ENCODE measurements at places on chromosomes 16 and 17.

GRCh38 chr17:61458421-61459141, 6.4 kb downstream of the TBX4 start:
- no peak for DNase-seq

GRCh38 chr16:80319181-80319580, 221.6 kb upstream of the DYNLRB2 start:
- no peak for DNase-seq

DNA sequence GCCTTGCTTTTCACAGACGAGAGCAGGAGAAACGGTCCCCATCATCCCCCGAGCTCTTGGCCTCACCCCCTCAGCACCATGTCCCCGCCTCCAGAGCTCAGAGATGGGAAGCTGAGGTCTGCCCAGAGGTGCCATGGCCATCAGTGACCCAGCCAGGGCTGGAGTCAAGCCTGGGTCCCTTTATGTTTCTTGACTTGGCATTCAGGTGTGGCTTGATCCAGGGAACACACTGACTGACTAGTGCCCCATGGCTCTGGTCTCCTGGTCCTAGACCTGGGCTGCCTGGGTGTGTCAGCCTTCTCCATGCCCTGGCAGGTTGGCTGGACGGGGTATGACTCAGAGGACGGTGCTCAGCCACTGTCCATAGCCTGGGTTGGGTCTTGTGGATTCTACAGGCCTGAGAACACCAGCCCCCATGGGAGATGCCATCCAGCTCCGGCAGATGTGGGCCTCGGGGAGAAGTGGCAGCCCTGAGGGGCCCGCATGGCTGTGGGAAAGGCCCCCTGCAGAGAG, 54.2 kb downstream of the ZFPM1 start:
- DNase-seq, result no peak

- DNase-seq, result no peak
These were observed 38.4 kb upstream of the INTS2 start for GRCh38 chr17:61966191-61966590.

DNA sequence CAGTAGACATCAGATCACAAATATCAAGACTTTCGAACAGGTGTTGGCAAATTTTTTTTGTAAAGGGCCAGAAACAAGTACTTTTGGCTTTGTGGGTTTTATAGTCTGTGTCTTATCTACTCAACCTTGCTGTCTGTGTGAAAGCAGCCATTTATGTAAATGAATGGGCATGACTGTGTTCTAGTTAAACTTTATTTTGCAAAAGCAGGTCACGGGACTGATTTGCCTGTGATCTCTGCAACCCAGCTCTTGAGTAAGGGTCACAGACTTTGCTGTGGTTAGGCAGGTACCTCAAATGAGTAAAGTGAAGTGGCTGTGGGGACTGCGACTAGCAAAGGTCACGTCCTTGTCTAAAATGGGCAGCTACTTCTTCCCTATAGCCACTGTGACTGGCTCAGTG, 136.5 kb downstream of the FTO start:
- no peak for DNase-seq

GRCh38 chr16:78593352-78593751, 493.9 kb downstream of the WWOX start:
- DNase-seq, result no peak

GRCh38 chr16:53159781-53160436, 105.1 kb downstream of the CHD9 start:
- peak; percentile 29 for DNase-seq

- no peak for DNase-seq
These were observed 47.1 kb downstream of the EPN2 start for GRCh38 chr17:19284005-19284959.

DNA sequence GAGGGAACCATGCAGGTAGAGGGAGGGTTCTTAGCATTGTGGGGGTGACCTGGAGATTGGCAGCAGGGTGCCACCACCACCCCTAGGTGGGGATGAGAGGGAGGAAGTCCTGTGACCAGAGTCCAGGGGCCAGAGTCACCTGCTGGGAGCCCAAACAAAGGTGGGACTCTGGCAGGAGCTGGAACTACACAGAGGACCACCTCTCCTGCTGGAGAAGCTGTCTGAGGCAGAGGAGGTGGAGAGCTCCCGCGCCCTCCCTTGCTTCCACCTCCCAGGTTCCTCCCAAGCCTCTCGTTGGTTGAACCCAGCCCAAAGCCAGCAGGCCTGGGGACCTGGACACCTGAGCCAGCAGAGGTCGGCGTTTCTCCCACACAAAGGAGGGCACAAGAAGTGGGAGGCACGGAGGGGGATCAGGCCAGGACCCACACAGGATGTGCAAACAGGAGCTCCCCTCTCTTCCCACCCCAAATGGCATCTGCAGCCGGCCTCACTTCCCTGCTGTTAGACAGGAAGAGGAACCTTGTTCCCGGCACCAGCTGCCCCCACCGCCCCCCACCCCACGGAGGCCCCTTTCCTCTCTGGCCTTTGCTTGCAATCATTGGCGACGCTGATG, 154.6 kb downstream of the SEC14L1 start:
- DNase-seq, result no peak

GRCh38 chr17:39580082-39580468, 27.6 kb downstream of the NEUROD2 start:
- no peak for DNase-seq

GRCh38 chr17:40108970-40109824, 8.8 kb upstream of the NR1D1 start:
- DNase-seq, result peak; percentile 40

Data from activated CD4-positive, alpha-beta T cell treated with anti-CD3 and anti-CD28 coated beads, Interleukin-2, amount 10 ng/mL, durations not matched to agents 7 days and 5 days (primary cell).